ENCODE measurements at places on chromosomes 3 and 15.

- DNase-seq = no peak
These were observed 28.0 kb upstream of the KCTD6 start for GRCh38 chr3:58463942-58464271.

DNA sequence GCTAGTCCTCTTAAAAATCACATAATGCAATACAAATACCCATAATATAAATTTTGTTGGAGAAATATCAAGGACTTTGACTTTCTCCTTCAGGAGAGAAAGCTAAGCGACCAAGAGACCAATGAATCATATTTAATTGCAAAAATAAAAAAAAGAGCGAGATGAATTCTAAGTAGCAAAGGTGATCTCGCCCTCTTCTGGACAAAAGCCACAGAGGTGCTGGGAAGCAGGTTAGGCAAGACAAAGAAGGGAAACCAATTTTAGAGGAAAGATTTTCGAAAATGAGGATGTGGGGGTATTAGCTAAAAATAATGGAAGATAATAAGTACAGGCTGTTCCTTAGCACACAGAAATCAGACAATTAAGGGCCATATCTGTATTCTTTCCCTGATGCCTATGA is 111.4 kb upstream of the PLAAT1 start:
- no peak for DNase-seq

DNA sequence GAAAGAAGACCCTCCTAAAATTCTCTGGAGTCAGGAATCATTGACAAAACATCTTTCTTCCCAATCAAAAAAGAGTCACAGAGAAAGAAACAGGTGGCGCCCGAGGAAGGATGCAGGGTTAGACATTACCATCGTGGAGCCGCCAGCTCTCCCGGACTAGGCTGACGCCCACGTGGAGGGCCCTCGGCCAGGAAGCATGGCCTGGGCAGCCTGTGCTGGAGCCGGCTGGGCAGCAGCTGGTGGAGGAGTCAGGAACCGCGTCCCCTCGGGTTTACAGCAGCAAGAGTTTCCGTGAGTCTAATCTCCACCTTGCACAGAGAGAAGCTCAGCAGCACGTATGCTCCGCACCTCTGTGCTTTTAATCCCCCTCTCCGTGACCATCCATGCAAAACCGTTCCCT is 533.7 kb upstream of the ATP11B start:
- no peak for DNase-seq

GRCh38 chr15:27271258-27271657 is 300.3 kb downstream of the GABRG3 start:
- no peak for DNase-seq

DNA sequence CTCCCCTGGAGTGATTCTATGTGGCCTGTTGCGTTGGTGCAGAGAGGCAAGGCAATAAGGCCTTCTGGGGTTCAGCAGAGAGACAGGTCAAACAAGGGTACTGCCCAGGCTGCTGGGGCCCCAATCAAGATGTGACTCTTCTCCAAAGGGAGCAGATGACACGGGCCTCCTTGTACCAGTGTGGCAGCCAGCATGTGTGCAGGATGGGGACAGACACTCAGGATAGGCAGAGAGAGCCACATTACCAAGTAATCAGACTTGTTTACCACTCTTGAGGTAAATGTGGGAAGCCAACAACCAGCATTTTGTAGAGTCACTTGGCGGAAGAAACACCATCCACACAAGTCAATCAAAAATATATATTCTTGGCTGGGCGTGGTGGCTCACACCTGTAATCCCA is 95.3 kb upstream of the DLG1 start:
- no peak for DNase-seq

DNA sequence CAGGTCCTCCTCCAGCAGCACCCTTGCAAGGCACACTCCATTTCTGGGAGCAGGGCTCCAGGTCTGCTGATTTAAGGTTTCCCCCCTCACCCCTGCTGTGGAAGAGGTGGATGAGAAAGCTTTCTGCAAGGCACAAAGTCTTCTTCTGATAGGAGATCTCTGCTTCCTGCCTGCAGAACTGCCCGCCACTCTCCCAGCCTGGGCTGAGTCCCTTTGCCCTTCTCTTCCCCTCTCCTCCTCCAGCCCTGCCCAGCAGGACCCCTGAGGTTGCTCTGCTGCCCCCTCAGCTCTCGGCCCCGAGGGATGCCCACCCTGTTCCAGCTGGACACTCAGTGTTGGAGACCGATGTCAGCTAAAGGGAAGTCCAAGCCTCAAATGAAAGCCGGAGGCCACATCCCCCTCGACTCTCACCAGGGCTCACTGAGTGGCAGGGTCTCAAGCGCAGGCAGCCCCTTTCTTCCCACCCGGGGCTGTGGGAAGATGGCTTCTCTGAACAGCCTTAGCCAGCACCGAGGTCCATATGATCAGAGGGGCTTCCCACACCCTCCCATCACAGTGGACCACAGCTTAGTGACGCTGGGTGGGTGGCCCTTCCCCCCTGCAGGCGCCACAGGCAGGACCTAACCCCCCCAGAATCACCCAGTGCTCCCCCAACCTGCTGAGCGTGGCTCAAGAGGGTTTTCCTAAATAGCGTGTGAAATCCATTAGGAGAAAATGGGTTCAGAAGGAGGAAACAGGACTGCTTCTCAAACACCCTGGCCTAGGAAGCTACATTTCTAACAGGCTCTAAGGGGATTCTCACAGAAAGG is 4.0 kb downstream of the ATP10A start:
- DNase-seq = no peak

GRCh38 chr3:170869645-170870593 is at the start of gene RPL22L1:
TSS of gene RPL22L1 (minus strand) at chr3:170870195. CDS start at chr3:170870167, 28 bp downstream.
- peak; percentile 98 for DNase-seq

DNA sequence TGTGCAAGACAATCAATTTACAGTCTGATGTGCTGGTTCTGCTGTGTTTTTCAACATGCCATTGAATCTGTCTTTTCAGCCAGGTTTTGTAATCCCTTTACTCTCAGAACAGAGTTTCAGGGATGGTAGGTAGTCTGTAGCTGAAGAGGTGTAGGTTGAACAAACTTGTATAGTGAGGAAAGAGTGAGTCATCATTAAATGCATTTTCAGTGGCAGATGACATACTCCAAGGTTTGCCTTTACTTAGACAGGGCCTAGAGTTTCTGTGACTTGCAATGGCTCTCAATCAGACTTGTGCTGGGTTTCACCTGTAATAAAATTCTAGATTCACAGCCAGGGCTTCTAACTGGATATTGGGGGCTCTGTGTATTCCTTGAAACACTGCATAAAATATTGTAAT is 94.6 kb downstream of the CYP19A1 start:
- peak; percentile 17 for DNase-seq

Data from adipocyte (in vitro differentiated cells).